Caki2 (cell line): ENCODE measurements at places on chromosomes 11 and 22. TPM values are rescaled to one million over a fixed set of nuclear protein-coding genes. Genes with fewer than 3 reads are reported as not detected.

DNA sequence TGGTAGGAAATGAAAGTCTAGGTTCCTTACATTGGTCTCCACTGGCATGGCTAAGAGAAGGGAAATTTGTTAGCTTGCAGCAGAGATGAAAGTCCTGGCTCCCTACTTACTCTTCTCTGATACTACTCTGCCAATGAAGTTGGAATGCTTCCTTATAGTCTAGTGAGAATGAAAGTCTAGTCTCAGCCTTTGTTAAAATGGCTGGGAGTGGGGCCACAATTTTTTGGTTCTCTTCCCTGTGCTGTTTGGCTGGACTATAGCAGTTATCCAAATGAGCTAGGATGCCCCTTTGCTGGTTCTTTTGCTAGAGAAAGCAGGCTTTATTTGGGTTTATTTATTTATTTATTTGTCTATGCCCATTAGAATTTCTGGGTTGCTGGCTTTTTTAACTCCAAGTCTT lies 414.3 kb downstream of the AASDHPPT start:
- no peak for DNase-seq

- no peak for DNase-seq
These were observed 1.9 kb upstream of the SSH3 start for GRCh38 chr11:67301313-67301921.

- DNase-seq: no peak
These were observed 25.1 kb downstream of the TOM1 start for GRCh38 chr22:35324762-35325161.

- DNase-seq: no peak
These were observed 219.9 kb downstream of the HIPK3 start for GRCh38 chr11:33476945-33477606.

- DNase-seq: no peak
These were observed 19.2 kb upstream of the GALNT18 start for GRCh38 chr11:11640996-11641395.

DNA sequence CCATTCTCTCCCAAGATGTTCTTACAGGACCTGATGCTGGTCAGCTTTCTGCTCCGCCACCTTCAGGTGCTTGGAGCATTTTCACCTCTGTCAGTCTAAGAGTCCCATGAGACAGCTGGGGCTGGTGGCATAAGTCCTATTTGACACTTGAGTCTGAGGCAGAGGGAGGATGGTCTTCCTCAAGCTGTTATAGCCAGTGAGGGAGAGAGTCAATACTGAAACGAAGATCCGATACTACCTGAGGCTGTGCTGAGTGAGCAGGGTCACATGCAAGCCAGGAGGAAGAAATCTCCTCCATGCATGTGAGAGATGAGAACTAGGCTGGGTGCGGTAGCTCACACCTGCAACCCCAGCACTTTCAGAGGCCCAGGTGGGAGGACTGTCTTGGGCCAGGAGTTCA lies 5.6 kb downstream of the ZFPL1 start:
- no peak for DNase-seq

DNA sequence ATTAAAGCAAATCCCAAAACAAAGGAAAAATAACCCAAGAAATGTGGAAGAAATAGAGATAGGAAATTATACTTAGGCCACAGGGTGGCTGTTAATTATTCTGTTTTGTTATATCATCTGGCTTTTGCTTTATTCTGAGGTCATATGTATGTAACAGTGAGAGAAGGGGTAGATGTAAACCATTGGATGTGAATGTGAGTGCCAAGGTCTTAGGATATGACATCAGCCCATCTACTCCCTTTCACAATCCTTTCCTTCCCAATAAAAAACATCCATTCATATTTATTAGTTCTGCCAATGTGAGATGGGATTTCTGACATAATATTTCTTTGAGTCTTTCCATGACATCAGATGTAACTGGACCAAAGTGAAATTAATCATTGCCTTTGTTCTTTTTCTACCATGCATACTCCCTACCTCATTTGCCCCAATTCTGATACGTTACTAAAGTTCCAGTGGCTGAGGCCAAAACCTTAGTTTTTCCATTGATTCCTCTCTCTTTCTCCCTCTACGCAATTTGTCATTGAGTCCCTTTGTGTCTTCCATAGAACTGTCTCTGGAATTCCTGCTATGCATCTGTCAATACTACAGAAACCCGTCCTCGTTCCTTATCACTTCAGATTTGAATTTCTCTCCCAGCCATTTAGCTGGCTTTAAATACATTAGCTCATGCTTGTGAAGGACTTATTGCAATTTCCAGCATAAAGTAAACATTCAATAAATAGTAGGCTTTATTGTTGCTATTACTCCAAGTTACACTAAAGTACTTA lies 170.3 kb downstream of the ARHGAP42 start:
- no peak for DNase-seq

DNA sequence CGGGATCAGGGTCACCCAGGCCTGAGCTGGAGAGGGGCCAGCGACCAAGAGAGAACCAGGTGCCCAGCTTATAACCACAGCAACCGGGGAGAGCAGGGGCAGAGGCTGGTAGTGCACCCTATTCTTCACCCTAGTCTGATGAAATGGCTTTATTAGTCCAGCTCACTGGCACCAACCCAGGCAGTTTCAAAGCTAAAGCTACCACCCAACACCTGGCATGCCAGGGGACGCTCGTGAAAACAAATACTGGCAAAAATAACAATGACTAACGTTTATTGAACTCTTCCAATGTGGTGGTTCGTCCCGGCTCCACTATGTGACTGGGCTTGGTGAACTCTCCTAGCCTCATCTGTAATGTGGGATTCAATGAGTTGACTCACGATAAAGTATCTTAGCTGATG lies 30.6 kb downstream of the SCGB1A1 start:
- peak; percentile 61 for DNase-seq

Gene ELFN2
- total RNA-seq: 10.2 and 12.9 TPM in 2 replicates

Gene OR10G8
- not detected in 2 replicates for total RNA-seq

Gene VWCE
- total RNA-seq: not detected in 2 replicates
